ENCODE measurements at places on chromosomes 13 and 19. TPM values are rescaled to one million over a fixed set of nuclear protein-coding genes. Genes with fewer than 3 reads are reported as not detected.

DNA sequence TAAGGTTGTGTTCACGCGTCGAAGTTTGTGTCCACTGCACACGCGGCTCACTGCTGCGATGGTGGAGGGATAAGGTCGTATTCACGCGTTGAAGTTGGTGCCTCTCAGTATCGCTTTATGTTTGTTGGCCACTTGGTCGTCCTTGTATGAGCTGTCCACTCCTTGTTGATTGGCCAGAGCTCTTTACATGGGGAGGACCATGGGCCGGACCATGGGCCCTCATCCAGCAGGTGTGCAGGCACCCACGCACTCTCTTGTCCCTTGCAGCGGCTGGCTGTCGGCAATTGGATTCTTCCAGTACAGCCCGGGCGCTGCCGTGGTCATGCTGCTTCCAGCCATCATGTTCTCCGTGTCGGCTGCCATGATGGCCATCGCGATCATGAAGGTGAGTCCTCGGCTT, 17.6 kb downstream of the ADAT3 start:
- no peak for DNase-seq

- no peak for DNase-seq
Measured at GRCh38 chr13:106182404-106182803, 353.1 kb downstream of the EFNB2 start.

DNA sequence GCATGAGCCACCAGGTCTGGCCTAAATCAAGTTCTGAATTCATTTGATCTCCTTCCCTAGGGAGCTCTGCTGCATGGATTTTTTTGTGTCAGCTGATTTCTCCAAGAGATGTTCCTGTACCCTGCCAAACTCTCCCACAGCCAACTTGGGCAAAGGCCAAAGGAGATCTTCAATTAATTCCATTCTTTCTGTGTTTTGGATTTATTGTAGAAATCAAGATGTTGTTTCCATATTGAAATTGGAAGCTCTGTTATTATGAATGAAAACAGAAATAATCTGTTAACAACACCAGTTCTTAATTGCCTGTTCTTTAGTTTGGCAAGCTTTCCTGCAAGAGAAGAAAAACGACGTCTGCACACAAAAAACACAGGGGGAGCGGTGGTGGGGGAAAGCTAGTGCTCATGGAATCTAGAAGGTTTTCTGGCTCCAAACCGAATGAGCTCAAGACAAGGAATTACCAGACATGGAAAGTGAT, 86.5 kb upstream of the ABCC4 start:
- DNase-seq, result no peak

DNA sequence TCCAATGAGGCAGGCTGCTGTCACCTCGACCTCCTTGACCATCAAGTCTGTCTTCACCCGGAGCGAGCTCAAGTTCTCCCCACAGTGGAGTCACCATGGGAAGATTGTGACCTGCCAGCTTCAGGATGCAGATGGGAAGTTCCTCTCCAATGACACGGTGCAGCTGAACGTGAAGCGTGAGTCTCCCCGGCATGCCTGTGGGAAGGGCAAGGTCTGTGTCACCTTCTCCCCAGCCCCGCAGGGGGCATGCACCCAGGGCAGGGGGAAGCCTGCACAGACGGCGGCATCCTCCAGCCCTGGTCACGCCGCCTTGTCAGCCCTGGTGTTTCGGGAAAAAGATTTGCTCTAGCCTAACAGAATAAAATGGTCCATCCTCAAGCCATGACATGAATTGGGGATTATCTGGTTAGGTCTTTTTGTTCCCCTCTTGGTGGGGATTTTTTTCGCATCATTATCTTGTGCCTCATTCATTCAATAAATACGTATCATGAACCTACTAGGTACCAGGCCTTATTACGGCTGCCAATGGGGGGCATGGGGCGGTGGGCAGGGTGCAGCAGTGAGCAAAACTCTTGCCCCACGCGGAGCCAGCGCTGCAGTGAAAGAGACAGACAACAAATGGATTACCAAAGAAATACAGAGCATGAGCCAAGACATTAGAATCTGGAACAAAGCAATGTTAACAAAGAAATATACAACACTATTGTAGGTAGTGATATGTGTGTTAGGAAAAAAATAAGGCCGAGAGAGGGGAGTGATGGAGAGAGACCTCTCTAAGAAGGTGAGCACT, 7.4 kb downstream of the CD22 start:
- DNase-seq, result no peak

Gene ITGBL1
- total RNA-seq, result 29.5 TPM

Gene NBEA
- total RNA-seq, result 4.2 TPM

Gene ZNF628
- 6.1 TPM for total RNA-seq

Data from NCI-H460 (cell line).